ENCODE measurements at places on chromosomes 1 and 21.

GRCh38 chr1:46284597-46285564 is 18.5 kb downstream of the LRRC41 start:
- DNase-seq, result no peak

DNA sequence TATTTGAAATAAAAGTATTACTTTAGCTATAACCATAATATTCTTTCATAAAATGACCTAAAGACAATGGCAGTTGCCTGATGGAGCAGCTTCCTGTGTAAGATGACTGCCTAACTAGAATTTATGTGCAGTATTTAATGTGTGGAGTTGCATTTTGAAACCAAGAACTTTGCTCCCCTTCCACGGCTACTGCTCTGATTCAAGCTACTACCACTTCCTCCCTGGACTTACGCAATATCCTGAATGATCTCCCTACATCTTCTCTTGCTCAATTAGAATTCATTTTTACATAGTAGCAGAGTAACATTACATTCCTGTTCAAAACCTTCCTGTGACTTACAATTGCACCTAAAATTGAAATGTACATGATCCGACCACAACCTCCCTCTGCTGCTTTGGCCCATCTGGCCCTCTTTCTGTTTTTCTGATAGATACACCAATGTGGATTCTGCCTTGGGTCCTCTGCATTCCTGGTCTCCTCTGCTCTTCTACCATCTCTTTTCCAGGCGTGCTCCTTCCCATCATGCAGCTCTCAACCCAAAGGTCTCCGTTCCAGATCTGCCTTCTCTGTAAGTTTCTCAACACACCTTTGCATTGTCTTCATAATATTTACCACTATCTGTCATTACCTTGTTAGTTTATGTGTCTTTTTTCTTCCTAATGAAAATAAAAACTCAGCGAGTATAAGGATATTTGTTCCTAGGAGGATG is 47.4 kb upstream of the USP25 start:
- no peak for DNase-seq

DNA sequence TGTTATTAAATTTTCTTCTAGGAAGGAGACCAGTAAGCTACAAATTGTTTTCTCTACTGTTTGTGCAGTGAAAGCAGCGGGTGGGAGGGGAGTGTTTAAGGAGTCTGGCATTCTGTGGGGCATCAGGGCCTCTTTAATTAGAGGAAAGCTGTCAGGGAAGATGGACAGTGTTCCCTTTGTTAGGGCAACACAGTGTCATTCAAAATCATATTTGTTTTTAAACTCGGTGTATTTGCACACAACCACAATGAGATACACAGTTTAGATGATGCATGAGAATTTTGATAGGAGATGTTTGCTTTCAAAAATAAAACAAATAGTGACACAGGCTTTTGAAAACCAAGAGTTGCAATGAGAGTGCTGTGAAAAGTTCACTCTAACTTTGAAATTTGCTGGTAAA is 15.1 kb upstream of the ST6GALNAC3 start:
- no peak for DNase-seq

GRCh38 chr1:117630423-117630998 is 24.7 kb downstream of the TENT5C start:
- no peak for DNase-seq

GRCh38 chr1:33377013-33377412 is 53.9 kb downstream of the PHC2 start:
- no peak for DNase-seq

- no peak for DNase-seq
Observed at GRCh38 chr1:101632548-101633272, 364.0 kb downstream of the OLFM3 start.

- DNase-seq, result no peak
Observed at GRCh38 chr1:43668956-43669355, 19.0 kb downstream of the KDM4A start.

All from activated CD4-positive, alpha-beta T cell treated with anti-CD3 and anti-CD28 coated beads, Interleukin-2, amount 50 U/mL, for 48 hours (primary cell).